ENCODE measurements at places on chromosomes 6 and 20.

DNA sequence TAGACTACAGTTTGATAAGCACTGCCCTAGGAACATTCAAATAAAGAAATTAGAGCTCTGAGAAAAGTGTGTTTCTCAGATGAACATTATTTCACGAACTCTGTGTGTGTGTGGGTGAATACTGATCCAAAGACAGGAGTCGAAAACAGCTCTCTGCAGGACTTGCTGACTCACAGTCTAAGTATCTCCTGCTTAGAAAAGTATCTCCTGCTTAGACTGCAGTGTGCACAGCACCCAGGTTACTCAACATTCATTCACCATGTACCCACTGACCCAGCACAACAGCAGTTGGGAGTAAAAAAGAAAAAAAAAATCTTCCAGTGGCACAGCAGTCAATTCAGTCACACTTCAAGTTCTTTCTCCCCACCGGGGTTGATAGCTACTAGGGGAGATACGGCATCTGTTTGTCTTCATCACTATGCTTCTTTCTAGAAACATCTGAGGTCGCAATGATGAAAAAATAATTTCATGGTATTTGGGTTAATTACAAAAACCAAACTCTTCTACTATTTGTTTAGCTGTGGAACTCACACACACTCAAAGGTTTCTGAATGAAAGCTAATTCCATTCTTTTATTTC, 48.0 kb downstream of the GCLC start:
- no peak for DNase-seq

GRCh38 chr6:69594405-69594804, 202.4 kb downstream of the LMBRD1 start:
- no peak for DNase-seq

GRCh38 chr6:149285626-149286025, 31.9 kb upstream of the TAB2 start:
- DNase-seq = no peak

DNA sequence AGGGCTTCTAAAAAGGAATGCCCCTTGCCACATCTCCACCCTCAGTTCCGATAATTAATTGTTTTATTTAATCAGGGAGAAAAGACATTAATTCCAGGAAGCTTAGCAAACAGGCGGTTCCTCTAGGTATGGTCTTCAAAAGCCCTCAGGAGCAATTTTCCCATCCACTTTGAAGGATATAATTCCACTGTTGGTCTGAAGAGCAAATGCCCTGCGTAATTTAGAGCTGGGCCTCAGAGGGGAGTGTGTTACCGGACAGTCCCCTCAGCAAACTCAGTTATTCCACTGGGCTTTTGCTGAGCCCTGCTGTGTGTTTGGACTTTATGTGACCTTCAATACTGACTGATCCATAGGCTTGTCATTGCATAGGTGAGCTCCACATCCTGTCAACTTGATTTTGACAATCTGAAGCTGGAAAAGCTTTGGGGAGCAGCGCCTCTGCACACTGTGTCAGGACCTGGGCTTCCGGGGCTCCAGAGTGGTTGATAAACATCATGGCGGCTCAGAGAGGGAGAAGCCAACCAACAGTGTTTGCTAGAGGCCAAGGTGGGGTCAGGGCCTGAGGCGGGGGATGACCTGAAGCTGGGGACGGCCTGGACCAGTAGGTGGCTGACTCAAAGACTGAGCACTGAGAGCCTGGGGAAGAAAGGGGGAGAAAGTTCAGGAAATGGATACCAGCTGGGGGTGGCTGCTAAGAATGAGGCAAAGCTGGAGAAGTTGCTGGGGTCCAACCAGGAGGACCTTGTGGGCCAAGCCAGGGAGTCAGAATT, 43.5 kb downstream of the PPP1R14C start:
- DNase-seq = no peak

DNA sequence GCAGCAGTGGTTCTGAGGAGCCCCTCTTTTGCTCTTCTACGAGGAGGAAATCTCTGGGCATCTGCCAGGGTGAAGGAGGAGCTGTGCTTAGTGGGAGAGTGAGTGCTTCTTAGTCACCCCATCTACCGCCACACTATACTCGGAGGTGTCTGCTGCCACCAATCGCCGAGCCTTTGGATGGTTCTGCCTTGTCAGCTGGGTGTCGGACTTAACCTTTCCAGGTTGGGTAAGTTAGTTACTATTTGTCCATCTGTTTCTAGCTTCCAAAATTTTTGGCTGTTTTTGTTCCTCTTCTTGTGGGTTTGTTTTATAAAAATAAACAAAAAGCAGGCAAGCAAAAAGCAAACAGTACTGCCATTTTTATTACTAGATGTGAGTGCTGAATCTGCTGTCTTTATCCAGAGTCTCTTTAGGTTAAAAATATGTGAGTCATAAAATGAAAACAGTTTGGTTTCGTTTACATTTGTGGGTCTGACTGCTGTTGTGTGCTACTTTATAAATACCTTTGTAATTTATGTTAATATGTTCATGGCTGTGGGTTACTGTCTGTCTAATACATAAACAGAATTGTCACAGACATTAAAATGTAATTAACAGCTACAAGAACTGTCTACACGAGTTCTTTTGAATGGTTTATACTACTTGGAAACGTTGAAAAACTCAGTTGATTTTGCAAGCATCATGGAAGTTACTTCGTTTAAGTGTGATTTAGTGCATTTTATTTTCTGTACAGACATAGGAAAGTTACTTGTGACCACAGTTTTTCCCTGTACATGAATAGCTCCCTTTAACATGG, 89.2 kb downstream of the ARID1B start:
- DNase-seq = no peak

DNA sequence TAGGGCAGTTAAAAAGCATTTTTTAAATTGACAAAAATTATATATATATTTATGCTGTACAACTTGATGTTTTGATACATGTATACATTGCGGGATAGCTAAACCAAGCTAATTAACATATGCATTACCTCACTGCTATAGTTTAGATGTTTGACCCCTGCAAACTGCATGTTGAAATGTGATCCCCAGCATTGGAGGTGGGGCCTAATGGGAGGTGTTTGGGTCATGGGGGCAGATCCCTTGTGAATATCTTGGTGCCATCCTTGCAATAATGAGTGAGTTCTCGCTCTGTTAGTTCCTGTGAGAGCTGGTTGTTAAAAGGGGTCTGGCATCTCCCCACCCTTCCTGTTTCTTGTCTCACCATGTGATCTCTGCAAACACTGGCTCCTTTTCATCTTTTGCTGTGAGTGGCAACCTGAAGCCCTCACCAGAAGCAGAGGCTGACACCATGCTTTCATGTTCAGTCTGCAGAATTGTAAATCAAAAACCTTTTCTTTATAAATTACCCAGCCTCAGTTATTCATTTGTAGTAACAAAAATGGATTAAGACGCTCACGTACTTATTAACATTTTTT, 111.8 kb downstream of the MCHR2 start:
- DNase-seq = no peak

- no peak for DNase-seq
These were observed 388.2 kb downstream of the CDH4 start for GRCh38 chr20:61640131-61640870.

- DNase-seq = no peak
These were observed 19.1 kb downstream of the PIM1 start for GRCh38 chr6:37188962-37189510.

DNA sequence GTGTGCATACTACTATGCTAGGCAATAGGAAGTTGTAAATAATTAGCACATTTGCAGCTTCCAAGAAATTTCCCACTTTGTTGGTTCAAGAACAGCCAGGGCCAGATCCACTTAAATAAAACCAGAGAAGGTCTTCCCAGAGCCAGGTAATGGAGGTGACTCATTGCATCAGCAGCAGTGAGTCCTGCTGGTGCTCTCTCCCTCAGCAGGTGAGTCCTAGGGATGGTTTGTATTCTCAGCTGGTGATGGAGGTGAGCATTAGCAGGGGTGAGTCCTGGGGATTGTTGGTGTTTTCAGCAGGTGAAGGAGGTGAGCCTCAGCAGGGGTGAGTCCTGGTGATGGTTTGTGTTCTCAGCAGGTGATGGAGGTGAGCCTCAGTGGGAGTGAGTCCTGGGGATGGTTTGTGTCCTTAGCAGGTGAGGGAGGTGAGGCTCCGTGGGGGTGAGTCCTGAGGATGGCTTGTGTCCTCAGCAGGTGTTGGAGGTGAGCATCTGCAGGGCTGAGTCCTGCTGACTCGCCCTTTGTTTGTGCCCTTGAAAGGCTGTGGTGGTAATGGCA, 232.8 kb upstream of the EXOC2 start:
- no peak for DNase-seq

Measured in amniotic stem cell (primary cell).